Neuronal stem cell (in vitro differentiated cells): ENCODE measurements at places on chromosomes 7 and 10.

DNA sequence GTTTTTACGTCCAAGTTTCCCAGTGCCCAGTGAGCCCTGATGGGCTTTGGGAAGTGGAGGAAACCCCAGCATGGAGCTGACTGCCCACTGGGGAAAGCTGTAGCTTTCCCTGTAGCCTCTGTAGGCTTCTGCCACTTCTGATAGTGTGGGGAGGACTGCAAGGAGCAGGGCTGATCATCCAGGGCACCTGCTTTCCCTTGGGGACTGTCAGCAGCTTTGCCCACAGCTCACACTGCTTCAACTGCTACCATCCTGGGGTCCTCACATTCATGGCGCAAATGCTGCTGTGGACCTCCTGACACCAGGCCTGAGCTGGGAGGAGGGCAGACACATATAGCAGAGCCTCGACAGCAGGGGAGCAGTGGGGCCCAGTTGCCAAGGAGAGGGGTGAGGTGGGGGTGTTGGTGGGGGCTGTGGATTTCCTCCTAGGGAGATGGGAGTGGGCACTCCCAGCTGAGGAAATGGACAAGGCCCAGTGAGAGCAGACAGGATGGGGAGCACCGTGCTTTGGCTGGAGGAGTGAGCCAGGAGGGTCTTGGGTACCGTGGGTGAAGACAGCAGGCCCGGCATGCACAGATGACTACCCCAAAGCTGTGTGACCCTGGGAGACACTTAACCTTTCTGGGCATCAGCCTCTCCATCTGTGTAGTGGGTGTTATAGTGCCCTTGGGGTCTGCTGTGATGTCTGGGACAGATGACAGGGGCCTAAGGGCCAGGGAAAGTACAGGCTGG, 16.2 kb downstream of the RAMP3 start:
- no peak for DNase-seq

GRCh38 chr10:69579464-69580060, 6.3 kb upstream of the NEUROG3 start:
- DNase-seq = no peak

- no peak for DNase-seq
Measured at GRCh38 chr7:81111781-81112540, 193.1 kb upstream of the SEMA3C start.

GRCh38 chr10:20443094-20443493, 454.0 kb downstream of the NEBL start:
- no peak for DNase-seq

DNA sequence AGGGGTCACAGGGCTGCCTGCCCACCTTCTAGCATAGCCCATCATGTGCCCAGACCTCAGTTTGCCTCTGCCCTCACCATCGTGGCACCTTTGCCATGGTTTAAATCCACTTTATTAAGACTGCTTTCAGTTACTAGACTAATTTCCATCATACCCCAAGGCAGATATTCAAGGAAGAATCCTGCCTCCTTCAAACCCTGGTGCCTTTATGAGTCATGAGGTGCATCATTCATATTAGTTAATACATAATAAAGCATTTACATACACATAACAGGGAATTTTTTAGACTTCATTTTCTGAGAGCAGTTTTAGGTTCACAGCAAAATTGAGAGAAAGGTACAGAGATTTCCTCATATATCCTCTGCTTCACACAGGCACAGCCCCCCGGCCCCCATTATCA, 62.8 kb downstream of the CXCL12 start:
- no peak for DNase-seq

DNA sequence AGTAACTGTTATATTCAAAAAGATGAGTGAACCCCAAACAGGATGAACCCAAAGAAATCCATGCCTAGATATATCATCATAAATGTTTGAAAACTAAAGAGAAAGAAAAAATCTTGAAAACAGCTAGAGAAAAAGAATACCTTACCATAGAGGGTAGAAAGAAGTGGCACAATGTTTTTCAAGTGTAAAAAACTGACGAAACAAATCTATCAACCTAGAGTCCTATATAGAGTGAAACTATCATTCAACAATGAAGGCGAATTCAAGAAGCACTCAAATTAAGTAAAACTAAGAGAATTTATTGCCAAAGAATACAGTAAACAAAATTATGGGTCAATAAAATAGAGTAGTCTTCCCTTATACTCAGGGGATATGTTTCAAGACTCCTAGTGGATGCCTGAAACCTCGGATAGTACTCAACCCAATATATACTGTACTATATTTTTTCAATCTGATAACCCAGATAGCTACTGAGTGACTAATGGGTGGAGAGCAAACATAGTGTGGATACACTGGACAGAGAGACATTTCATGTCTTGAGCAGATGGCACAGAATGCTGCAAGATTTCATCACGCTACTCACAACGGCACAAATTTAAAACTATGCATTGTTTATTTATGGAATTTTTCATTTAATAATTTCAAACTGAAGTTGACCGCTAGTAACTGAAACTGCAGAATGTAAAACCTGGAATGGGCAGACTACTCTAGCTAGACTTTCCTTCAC, 52.6 kb upstream of the TMEM106B start:
- DNase-seq = no peak

GRCh38 chr10:11364241-11364640, 247.2 kb downstream of the USP6NL start:
- DNase-seq = no peak

GRCh38 chr10:95450188-95450587, 111.0 kb downstream of the SORBS1 start:
- DNase-seq = no peak

- peak; percentile 91 for DNase-seq
Measured at GRCh38 chr10:73965890-73966768, 31.8 kb upstream of the VCL start.

DNA sequence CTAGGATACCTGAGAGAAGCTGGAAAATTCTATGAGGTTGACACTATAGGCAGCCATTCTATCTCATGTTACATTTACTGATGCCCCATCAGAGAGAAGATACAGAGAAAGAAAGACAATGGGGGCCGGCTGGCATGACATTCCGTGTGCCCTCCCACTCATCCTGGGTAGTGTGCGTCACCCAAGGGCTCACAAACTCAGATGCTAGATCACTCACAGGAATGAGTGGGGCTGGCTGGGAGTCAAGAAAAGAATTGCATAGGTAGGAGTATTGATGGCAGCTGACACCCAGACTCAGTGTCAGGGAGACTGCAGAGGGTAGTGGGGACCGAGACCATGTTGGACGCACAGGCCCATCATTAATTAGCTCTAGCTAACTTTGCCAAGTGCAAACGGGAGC, 1113.5 kb upstream of the AUTS2 start:
- DNase-seq = no peak

- no peak for DNase-seq
Measured at GRCh38 chr7:108140671-108141070, 10.5 kb upstream of the LAMB4 start.

GRCh38 chr7:65731562-65732035, 141.3 kb upstream of the VKORC1L1 start:
- peak; percentile 27 for DNase-seq

DNA sequence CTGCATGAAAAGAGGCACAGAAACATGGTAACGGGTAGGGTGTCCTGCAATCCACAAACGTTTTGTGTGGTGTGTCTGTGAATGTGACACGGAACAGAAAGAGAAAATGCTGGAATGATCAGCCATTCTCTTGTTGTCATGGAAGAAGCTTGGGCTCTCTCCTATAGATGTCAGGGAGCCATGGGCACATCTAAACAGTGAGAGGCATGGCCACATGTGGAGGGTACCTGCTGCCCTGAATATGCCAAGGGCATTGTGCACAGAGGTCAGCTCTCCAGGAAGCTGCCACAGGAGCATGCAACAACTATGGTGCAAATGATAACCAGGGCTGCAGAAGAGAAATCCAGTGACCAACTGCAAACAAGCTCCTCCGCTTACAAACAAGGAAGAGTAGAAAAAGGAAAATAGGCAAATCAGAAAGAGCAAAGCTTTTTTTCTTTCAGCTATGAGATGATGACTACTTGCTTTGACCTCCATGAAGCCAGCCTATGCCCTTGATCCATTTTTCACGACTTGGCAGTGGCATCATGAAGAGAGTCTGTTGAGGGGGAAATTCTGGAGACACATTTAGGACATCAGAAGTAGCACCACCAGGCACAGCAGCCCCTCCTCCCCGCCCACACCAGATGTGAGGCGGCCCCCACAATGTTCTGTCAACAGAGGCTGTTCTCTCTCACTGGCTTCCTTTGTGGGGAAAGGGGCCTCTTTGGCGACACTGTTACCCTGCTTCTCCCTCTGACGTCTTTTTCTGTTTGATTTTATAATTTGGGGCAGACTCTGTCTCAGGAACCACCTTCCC, 4.8 kb upstream of the PDE1C start:
- DNase-seq = no peak

DNA sequence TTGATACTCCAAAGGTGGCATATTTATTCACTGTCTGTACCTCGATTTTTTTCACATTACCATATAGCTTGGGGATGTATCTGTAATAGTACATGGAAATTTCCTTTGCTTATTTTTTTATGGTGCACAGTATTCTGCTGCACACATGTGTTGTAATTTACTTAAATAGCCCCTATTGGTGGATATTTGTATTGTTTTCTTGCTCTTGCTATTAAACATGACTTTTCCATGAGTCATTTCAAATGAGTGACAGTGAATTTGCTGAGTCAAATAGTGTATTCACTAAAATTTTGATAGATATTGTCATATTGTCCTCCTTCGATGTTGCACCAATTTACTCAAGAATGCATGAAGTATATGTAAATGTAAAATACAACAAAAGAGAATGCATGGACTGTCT, 122.7 kb upstream of the STEAP4 start:
- DNase-seq = no peak

DNA sequence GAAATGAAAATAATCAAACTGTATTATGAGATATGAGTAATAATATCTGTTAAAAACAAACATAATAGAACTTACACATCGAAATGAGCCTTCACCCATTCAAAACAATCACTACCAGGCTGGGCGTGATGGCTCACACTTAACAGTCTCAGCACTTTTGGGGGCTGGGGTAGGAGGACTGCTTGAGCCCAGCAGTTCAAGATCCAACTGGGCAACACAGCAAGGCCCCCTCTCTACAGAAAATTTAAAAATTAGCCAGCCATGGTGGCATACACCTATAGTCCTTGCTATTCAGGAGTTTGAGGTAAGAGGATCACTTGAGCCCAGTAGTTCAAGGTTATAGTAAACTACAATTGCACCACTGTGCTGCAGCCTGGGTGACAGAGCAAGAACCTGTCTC, 75.8 kb downstream of the NT5C2 start:
- no peak for DNase-seq

- no peak for DNase-seq
Measured at GRCh38 chr7:20359341-20359963, 28.8 kb downstream of the ITGB8 start.

DNA sequence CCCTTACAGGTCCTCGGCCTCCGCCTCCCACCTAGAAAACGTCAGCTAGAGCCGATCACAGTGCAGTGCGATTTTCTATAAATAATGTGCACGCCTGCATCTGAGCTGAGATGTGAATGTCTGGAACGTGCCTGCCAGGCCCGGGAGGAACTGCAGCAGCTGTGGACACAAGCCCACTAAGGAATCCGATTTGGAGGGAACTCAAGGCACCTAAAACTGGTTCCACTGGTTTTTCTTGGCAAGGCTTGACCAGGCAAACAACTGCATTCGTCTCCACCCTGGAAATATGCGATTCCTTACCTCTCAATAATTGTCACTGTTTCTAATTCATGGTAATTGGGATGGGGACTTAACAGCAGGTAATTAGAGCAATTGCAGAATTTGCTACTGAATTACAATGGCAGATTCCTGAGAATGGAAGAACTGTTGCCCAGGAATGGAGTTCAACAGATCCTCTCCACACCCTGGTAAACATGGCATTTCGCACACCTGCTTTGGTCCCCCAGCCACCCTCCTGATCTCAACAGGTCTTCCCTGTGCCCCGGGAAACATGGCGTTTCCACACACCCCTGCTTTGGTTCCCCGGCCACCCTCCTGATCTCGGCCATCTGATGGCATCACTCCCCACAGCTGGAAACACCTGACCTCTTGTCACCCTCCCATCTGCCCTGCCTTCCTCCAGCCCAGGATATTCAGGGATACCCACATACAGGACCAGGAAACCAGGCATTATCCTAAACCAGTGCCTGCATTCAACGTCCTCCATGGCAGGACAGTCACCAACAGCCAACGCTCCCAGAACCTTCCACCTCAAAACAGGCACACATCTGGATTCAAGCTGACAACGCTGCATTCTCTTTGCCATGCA, 76.0 kb downstream of the DIP2C start:
- DNase-seq = no peak

GRCh38 chr10:12042409-12042796, 206 bp downstream of the UPF2 start:
- DNase-seq = no peak

GRCh38 chr10:127928021-127928806, 21.3 kb downstream of the PTPRE start:
- no peak for DNase-seq

DNA sequence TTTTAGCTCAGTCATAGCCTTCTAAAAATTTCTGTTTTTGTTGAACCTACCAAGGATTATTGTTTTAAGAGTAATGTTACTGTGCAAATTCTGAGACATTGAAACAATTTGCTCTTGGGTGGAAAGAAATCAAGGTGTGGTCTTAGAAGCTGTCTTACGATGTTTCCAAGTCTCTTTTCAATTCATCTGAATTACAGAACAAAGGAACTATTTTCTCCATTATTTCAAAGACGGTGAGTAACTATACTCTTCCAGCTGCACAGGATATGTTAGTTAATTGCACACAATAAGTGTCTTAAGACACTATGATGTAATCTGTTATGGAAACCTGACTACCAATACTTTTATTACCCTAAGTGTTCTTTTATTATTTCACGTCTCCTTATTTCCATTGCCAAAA, 106.8 kb upstream of the POM121L12 start:
- no peak for DNase-seq

DNA sequence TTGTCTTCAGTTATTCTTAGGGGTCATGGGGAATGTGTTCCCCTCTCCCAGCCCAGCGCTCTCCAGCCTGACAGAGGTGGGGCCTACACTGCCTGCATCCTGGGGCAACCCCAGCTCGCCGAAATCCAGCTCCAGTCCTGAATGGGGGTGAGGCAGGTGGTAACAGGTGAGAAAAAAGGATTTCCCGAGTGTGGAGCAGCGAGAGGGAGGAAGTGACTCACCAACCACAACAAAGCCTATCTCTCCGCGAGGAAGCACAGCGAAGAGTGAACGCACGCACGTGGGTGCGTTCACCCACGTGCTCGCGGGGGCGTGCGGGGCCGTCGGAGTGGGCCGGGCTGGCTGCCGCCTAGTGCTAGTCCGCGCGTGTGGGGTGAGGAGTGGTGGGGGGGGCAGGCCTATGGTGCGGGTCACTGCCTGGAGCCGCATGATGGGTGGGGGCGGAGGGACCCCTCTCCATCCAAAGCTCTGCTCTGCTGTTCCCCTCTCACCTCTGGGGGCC, 855 bp upstream of the PALD1 start:
- DNase-seq = no peak

GRCh38 chr10:69576334-69577011, 3.3 kb upstream of the NEUROG3 start:
- DNase-seq = no peak

GRCh38 chr7:115070311-115070710, 148.4 kb downstream of the MDFIC start:
- DNase-seq = no peak
